Frontal cortex (tissue), 4 donors: ENCODE measurements at places on chromosomes 6 and 20. TPM values are rescaled to one million over a fixed set of nuclear protein-coding genes. Genes with fewer than 3 reads are reported as not detected.

Gene RGS19
- 7.7 TPM for total RNA-seq

Gene ANGPT4
- not detected for total RNA-seq

Gene SOX18
- total RNA-seq = 0.41 TPM

Gene HLA-DOA
- 0.82 TPM for total RNA-seq

Gene RIPOR3
- total RNA-seq = 0.41 TPM

Gene AFG1L
- 10.2 TPM for total RNA-seq
